GM10248 (cell line): ENCODE measurements at places on chromosomes 1 and 21.
A peak's percentile ranks its signal among the peaks of the same experiment; 100 is the strongest.

- peak; percentile 34 for DNase-seq
Measured at GRCh38 chr1:109134423-109134822, 20.5 kb downstream of the ELAPOR1 start.

DNA sequence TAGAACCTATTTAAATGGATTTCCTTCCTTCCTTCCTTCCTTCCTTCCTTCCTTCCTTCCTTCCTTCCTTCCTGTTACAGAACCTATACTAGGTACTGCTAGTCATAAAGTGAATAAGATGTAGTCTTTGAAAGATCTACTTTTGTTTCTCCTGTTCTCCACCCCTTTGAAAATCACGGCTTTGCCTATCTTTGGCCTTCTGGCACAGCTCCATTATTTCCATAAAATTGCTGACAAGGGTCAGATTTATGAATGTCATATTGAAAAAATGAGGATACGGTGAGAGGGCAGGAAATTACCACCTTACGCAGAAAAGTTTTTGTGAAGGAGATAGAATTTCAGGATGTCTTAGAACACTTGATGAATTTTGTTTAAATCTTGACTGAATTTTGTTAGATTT, 18.1 kb upstream of the HMCN1 start:
- DNase-seq = no peak

DNA sequence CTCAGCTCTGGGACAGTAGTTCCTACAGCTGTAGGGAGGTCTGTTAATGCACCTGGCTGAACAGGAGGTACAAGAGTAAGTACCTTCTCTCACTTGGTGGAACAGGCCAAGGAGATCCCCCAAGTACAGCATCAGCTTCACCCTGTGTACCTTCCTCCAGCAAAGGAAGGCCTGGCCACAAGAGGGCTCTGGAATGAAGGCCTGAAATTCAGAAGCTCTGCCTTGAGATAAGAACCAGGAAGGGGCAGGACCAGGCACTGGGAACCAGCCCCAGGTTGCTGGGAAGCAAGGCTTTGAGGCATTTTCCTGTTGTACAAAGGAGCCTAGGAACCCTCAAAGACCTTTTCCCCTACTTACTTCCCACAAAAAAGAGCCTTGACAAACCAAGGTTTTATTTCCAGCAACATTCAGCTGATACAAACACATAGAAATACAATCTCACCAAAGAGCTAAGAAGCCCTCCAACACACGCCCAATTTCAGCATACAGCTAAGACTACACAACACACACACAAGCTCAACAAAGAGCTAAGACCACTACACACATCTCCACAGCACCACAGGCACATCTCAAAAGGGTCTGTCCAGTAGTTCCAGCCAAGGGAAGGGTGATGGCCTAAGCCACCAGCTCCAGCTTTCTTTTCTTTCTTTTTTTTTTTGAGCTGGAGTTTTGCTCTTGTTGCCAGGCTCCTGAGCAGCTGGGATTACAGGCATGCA, 23.5 kb downstream of the F11R start:
- DNase-seq = peak; percentile 66

DNA sequence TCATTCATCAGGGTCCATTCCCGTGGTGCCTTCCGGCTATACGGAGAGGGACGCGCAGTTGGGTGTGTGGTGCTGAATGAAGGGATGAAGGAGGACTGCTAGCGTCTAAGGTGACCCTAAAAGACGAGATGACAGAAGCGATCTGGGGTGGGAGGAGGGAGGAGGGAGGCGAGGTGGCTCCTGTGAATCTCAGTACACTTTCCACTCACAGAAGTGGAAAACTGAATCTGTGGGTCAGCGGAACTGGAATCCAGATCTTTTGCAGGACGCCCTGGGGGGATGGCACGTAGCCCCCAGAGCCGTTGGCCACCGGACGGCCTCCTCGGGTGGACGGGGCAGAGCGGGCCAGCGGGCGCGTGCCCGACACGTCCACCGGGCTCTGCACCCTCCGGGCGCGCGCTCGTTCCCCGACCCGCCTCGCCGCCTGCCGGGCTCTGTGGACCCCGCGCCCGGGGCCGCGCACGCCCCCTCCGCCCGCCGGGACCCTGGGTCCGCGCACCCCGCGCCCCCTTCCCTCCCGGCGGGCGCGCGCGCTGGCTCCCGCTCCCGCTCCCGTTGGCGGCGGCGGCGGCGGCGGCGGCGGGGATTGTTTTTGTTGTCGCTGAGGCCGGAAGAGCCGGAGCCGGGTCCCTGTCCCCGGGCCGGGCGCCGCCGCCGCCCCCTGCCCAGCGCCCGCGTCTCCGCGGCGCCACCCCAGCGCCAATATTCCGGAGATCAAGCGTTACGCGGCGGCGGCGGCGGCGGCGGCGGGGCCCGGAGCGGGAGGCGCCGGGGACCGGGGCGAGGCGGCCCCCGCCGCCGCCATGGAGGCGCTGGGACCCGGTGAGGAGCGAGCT, at the start of gene AGO4:
Gene AGO4, plus strand, starts transcription at position 403 of the 836 bp plus-strand sequence. Its CDS starts 401 bp downstream, at position 804.
- DNase-seq = peak; percentile 67

DNA sequence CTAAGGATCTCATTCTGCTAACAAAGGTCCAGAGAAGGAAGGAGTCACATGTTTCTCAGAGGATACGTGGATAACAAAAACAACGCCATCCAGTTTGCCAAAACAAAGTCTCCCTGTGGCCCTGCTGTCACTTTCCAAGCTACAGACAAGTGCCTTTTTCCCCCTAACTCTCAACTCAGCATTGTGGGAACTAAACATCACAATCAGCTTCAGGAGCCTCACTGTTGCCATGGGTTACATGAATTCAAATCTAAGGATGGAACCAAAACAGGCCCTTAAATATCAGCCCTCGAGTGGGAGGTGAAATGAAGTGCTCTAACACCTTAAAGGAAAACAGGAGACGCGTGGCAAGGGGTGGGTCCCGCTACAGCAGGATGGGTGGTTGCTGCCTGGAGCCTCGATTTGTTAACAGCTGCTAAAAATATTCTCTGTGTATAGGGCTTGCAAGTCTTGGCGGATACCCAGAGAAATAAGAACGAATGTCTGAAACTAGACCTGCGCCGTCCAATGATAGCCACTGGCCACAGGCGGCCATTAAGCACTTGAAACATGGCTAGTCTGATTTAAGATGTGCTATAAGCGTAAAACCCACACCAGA, 66.4 kb upstream of the SOD1 start:
- no peak for DNase-seq

DNA sequence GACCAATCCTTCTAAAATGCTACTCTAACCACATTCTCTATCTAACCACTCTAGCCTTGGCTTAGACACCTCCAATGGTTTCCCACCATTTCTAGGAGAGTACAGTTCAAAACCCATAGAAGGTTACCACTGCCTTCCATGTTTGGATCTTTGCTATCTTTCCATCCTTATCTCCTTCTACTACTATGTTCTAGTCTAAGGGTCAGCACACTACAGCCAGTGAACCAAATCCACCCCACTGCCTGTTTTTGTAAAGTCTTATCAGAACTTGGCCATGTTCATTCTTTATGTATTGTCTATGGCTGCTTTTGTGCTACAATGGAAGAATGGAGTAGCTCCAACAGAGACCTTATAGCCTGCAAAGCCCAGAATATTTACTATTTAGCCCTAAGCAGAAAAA, 6.2 kb downstream of the MTF1 start:
- no peak for DNase-seq

DNA sequence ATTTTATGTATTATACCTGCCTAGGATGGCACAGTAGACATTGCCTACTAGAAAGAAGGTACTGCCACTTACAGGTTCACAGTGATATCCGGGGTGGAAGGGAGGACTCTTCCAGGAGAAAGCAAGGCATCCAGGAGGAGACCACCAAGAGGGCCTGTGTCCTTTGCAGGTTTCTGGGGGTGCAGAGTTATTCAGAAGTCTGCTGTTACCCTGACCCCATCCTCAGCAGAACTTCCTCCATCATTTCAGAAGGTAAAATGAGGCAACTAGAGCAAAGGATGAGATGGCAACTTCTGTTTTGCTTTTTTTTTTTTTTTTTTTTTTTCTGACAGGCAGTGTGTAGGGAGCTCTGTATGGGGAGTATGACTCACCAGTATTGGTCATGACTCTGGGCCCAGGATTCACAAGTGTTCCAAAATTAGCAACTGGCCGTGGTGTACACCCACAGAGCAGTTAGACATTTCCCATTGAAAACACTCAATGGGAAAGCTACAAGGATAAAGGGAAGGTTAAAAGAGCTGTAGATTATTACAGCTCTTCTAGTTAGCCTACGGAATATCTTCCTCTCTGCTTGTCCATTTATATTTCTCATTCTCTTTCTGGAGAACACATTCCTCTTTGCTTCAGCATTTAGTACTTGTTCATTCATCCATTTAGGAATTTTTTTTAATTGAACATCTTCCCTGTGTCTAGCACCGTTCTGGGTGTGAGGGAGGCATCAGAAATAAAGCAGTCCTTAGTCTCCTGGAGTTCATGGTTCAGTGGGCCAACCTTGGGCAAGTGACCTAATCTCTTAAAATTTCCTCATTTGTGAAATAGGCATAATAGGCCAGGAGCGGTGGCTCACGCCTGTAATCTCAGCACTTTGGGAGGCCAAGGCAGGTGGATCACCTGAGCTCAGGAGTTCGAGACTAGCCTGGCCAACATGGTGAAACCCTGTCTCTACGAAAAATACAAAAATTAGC, 50.5 kb upstream of the PPP2R5A start:
- peak; percentile 65 for DNase-seq

DNA sequence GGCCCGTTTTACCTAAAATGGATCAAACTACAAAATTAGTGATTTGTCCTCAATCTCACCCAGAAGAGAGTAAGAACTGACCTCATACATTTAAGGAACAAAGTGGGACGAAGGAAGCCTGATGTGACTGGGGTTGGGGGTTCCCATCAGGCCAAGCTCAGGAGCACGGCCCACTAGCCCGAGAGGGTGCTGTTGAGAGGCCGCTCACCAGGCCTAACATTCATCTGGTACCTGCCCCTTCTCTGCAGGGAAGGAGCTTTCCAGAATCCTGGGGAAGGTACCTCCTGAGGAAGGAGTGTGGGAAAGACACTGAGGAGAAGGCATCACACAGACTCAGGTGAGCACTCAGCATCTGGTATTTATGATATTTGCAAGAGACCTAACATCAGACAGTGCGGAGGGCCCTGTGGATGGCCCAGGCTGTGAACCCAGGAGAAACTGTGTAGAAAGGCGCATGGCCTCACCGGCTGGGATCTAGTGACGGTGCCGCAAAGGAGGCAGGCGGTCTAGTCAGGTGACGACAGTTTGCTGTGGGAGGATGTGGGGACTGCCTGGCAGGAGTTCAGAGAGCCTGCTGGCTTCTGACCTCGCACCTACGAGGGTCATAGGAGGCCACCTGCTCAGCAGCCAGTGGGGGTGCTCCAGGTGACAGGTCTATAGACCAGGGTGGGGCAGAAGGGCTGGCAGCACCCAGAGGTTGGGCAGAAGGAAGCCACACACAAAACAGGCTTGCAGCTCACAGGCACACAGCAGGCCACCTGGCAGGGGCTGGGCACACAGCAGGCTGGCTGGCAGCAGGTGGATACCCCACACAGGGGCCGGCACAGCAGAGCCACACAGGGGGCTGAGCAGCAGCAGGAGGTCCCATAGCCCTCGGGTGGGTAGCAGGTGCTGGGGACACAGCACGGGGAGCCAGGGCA, 543 bp downstream of the KRTAP12-4 start:
- no peak for DNase-seq

- DNase-seq = no peak
Measured at GRCh38 chr1:5477716-5478115, 514.5 kb downstream of the NPHP4 start.

DNA sequence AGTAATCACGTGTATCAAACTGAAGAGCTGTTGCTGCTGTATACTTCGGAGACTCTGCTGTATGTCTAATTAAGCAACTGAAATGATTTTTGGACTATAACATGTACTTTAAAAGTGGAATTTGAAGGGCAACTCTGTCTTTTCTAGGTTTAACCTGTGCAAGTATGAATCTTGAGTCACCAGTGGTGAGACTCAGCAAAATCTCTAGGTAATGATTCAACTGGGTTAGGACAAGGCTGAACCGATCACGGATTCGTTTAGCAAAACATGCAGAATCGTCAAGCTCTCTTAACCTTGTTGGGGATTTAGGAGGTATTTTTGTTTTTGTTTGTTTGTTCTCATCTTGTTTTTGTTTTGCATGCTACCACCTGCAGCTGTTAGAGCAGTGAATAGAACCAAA, 149.6 kb downstream of the CYYR1 start:
- no peak for DNase-seq

DNA sequence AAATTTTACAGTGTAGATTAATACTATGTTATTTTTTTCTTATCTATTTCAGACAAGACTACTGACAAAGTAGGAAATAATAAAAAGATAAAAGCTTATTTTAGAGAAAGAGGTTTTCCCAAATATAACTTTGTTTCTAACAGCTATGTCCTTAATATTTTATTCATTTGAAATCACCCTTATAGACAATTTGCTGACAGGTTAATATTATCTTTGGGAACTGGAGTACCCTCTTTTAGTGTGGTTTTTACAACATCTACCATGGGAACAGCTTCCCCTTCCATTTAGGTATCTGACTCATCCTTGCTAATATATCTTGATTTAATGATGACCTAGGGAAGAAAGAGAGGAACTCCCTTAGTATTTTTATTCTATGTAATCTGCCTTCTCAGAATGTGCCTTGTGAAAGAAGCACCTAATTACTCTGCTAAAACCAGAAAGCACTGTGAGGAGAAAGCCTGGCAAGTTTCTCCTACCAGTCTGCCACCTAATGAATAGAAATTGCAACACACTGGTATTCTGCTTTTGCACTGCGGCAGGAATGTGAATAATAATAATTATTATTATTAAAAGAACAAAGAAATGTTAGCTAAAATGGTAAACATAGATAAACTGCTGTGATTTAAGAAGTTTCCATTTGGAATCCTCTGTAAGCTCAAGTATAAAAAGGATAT, 192.8 kb downstream of the PDE4B start:
- DNase-seq = no peak

GRCh38 chr1:56788588-56788987, 30.6 kb downstream of the FYB2 start:
- no peak for DNase-seq

DNA sequence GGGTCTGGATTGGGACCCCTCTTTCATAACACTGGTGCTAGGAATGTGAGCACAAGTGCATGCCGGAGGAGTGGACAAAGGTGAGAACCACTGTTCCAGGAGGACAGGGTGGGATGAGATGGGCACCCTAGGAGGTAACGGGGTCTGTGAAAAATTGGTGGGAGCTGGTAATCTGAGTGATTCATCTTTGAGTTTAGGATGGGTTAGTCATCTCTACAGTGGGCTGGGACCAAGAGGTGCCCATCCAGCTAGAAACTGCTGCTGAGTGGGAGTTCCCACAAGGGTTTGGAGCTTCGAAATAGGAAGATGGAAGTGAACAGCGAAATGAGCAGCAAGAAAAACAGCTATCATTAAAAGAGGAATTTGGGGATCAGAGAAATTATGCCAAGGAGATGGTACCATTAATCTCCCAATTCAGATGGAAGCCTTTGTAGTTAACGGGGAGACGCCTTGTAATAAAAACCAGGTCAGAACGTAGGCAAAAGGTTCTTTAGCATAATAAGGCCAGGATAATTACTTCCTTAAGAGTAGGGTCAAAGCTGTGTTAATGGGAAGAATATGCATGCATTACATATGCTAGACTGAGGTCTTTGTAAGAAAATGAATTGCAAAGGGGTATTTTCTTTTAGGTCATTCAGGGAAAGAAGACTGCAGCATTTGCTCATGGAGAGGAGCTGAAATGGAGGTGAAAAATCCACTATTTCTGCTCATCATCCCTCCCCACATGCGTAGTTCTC, 55.5 kb downstream of the OLFML3 start:
- no peak for DNase-seq

GRCh38 chr1:97739596-97740103, 181.2 kb downstream of the DPYD start:
- no peak for DNase-seq
